Fibroblast of lung (primary cell): ENCODE measurements at places on chromosomes 13 and 19.

DNA sequence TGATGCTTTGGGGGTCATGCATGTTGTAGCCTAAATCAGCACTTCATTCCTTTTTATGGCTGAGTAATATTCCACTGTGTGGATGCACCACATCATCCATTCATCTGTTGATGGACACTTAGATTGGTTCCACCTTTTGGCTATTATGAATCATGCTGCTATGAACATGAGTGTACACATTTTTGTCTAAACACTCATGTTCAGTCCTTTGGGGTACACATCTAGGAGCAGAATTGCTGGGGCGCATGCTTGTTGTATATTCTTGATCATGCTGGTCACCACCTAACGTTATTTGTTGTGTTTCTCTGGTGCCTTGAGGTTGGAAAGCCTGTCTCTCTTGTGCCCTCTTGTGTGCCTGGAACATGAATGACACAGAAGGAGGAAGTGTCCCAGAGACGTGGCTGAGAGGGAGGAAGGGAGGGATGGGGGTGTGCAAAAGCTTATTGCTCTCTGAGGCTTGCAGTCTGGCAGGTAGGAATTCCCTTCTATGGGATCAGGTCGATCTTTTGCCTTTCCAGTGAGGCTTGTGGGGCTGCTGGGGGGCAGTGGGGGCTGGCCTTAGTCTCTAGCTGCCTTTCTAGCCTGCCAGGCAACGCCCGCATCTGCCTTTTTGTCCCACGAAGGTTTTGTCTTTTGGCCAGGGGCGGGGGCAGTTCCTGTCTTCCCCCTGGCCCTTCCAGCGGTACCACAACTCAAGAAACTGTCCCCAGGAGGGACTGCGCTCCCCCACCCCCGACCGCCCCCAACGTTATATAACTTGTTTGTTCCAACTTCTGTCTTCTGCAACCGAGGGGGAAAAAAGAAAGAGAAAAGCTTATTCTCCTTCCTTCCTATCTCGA is 7.6 kb downstream of the KLHL26 start:
- DNase-seq, result no peak

- DNase-seq, result no peak
These were observed 557.0 kb downstream of the FGF9 start for GRCh38 chr13:22227895-22228294.

DNA sequence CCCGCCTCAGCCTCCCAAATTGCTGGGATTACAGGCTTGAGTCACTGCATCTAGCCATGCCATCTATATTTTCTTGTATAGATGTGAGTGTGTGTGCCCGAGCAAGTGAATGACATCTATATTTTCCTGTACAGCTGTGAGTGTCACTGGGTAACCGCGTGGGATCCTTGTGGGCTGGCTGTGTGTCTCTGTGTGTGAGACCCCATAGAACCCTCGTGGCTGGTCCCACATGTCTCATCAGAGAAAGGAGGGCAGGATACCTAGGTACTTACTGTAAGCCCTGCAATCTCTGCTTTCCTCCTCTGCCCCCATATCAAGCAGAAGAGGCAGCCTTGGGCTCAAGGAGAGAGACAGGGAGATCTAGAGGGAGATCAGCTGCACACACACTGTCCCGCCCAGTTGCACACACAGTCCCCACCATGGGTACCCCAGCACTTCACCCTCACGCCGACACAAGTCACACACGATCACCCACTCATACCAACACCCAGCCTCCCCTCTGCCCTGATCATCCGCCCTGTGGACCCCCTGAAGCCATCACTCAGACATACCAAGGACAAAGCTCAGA is 655 bp downstream of the DENND1C start:
- DNase-seq, result no peak

- no peak for DNase-seq
These were observed 36.2 kb downstream of the RFX2 start for GRCh38 chr19:6073858-6074708.

DNA sequence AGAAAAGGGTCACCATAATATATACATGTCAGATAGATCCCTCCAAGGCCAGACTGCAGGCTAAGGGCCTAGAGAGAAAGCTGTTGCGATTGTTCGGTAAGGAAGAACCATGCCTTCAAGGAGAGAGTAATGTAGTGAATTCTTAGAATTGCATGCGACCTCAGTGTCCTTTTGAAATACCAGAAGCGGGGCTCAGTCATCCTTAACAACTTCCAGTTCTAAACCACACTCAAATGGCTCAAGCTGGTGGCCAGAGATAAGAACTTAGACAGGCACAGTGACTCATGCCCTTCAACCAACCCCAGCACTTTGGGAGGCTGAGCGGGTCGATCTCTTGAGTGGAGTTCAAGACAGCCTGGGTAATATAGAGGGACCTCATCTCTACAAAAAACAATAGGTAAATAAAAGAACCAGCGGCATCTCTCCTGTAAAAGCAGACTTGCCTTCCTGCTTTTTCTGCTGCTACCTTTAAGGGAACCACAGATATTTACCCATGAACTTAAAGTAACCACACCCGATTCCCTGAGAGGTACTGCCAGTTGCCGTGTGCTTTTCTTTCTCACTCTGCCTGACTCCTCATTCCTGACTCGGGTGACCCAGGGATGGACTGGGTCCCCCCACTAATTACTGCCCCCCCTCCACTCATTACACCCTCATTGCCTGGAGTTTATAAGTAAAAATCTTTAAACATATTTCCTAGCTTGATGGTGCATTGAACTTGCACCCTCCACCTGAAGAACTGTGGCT is 15.4 kb upstream of the SIGLEC6 start:
- DNase-seq, result no peak

- no peak for DNase-seq
These were observed 25.0 kb downstream of the LHFPL6 start for GRCh38 chr13:39577838-39578491.

DNA sequence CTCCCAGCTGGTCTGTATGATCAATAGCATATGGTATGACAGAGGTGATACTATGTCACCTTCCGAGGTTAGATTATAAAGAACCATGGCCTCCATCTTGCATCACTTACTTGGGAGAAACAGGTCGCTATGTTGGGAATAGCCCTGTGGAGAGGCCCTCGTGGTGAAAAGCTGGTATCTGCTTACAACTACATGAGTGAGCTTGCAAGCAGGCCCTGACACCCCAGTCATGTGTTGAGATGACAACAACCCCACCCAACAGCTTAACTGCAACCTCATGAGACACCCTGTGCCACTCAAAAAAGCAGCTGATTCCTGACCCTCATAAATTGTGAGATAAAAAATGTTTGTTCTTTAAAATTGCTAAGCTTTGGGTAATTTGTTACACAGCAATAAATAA is 18.8 kb downstream of the MTRF1 start:
- peak; percentile 19 for DNase-seq

- DNase-seq, result no peak
These were observed 283.1 kb downstream of the MTUS2 start for GRCh38 chr13:29103065-29103800.

- DNase-seq, result no peak
These were observed 180.1 kb downstream of the NUFIP1 start for GRCh38 chr13:44809190-44809589.

DNA sequence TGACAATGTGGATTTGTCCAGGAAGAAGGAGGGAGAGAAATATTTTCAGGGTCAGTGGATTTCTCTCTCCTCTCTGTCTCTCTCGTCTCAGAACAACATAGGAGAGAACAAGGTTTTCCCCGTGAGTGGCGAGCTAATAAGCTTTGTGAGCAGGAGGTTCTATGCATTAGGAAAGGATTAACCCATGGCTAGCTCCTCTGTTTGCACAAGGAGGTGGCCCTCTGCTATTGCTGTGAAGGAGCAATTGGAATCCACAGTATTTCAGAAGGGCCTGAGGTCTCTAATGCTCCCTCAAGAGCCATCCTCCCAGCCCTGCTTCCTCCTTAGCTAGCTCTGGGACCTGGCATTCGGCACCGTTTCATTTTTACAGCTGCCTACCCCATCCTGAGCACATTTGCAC is 288.9 kb upstream of the MAB21L1 start:
- DNase-seq, result no peak

DNA sequence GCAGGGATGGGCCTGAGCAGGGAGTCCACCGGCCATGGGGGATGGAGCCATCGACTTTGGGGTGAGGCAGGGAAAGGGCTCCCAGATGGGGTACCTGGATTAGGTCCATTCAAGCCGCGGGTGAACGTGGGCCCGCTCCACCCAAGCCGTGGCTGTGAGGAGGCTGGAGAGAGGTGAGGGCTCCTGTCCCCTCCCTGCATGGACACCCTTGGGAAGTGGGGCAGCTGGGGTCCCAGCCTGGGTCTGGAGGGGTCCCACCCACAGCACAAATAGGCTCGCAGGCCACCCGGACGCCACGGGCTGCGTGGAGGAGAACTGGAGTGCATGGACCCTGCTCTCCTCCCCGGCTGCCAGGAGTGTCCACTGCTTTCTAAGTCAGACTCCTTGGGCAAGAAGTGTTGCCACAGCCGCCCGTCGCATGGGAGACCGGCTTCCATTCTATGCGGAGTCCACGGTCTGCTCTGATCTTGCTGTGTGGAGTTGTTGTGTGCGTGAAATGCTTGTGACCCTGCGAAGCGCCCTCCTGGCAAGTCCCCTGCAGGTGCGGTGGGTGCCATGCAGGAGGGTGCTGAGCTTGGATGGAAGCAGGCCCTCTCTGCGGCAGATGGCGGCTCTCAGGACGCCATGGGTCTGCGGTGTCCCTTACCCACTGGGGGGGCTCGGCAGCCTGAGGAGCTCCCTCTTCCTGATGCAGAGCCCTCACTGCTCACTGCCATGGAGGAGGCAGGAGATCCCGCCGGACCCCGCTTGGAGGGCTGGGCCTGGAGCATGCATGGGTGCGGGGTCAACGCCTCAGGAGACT is 2.0 kb downstream of the DAZAP1 start:
- DNase-seq, result no peak

DNA sequence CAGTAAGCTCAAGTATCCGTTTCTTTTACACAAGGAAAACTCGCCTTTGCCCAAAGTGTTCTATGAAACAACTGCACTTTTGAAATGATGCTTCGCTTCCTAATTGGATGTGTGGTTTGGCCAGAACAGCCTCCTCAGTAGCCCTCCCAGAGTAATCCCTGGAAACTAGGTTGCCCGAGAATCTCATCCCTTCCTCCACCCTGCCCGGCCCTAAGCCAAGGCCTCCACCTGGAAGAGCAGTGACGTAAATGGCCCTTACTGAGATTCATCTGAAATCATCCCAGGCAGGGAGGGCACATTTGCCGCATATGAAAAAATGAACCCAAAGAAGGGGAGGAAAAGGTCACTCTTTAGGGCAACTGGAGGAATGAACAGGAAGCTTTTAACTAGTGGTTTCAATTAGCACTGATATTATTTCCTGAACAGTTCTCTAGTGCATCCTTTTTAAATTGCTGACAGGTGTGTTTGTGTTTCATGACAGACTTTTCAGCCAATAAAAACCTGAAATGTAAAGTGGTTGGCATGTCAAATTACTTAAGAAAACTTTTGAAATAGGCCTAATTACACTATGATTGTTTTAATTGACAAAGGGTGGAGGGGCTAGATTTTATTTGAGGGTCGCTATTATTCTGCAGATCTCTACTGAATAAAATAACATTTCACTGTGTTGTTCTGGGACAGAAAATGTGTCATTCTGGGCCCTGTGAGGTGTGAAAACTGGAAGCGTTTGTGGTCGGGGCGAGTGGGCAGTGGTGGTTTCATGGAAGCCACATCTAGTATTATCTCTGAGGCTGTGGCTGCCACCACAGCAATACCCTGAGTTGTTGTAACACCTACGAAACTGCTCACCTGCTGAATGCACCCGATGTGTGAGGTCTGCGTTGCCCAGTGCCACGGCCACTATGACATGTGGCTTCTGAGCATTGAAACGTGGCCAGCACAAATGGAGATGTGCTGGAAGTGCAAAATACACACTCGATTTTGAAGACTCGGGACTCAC is 112.1 kb downstream of the ZIC5 start:
- no peak for DNase-seq

DNA sequence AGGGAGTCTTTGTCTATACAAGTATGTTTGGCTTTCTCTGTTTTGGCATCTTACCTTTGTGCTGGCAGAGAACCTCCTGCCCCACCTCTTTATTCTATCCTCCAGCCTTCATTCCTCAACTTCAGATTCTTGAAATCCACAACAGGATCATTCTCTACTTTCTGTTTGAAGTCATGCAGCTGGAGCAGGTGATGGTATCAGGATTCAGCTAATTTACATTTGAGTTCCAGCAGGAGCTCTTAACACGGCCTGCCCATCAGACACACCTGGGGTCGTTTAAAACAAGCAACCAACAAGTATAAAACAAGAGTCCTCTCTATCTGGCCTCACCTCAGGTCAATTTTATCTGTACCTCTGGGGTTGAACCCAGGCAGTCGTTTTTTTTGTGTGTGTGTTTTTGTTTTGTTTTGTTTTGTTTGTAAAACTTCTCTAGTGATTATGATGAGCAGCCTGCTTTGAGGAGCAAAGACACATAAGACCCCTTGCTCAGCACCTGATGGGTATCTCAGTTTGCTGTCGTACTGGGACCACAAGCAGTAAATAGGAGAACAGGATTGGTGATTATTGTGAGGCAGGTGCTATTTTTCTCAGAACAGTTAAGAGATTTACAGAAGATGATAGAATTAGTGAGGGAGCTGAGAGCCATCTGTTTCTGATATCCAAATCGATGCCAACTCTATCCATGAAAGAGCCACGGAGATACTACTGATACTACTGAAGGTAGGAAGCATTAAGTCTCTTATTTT is 78.4 kb downstream of the GPC6 start:
- no peak for DNase-seq

DNA sequence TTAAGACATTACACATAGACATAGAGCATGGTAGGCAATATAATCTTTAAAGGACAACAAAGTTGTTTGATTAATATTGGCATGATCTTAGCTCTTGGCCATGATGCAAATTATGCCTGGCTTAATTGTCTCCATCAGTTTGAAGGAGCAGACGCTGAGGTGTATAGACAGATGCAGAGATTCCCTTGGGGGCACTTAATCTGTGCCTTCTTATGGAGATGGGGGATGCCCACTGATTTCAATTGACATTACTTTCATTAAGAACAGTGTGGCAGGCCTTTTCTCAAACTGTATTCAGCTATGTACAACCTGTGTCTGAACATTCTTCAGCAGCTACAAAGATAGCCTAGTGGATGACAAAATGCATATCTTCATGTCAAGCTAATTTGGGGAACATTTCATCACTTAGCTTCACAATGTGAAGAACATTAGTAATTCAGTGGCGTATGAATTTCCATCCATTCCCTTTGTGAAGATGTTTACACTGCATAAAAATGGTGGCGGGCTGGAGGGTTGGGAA is 85.3 kb upstream of the MYCBP2 start:
- DNase-seq, result no peak

DNA sequence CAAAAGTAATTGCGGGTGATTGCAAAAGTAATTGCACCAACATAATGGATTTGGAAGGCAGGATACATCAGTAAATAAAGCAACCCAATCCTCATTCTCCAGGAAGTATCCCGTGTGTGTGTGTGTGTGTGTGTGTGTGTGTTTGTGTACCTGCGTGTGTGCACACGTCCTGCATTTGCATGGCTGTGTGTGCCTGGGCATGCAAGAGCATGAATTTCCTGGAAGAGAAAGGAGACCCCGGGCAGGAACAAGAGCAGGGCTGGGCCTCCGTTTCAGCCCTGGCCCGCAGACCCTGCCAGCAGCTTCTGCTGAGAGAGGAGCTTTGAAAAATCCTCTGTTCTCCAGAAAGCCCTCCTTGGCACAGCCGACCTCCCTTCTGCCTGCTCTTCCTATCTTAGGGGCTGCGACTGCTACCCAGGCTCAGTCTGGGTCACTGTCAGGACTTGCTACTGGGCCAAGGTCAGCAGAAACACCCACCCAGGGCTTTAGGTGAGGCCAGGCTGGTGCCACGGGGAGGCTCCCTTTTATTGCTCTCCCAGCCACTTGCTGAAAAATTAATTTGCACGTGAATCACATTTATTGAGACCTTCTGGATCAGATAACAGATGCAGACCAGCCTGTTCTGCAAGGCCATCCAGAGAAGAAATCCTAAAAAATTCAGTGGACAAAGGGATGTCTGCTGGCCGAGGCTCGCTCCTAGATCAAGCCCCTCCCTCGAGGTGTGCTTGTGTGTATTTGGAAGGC is 258.3 kb downstream of the ZNF536 start:
- DNase-seq, result no peak
